Choroid plexus epithelial cell (primary cell): ENCODE measurements at places on chromosomes 7 and 10.
A peak's percentile ranks its signal among the peaks of the same experiment; 100 is the strongest.

- no peak for DNase-seq
Observed at GRCh38 chr7:139571651-139572050, 48.2 kb downstream of the CLEC2L start.

GRCh38 chr7:106979551-106980357 lies 64.8 kb upstream of the PRKAR2B start:
- DNase-seq, result no peak

- no peak for DNase-seq
Observed at GRCh38 chr7:40824461-40824860, 689.7 kb downstream of the SUGCT start.

GRCh38 chr7:147477526-147477925 lies 1113.0 kb upstream of the C7orf33 start:
- DNase-seq, result no peak

- peak; percentile 68 for DNase-seq
Observed at GRCh38 chr10:69728335-69728870, 73.3 kb upstream of the COL13A1 start.
